ENCODE measurements at places on chromosomes 12 and 14.

DNA sequence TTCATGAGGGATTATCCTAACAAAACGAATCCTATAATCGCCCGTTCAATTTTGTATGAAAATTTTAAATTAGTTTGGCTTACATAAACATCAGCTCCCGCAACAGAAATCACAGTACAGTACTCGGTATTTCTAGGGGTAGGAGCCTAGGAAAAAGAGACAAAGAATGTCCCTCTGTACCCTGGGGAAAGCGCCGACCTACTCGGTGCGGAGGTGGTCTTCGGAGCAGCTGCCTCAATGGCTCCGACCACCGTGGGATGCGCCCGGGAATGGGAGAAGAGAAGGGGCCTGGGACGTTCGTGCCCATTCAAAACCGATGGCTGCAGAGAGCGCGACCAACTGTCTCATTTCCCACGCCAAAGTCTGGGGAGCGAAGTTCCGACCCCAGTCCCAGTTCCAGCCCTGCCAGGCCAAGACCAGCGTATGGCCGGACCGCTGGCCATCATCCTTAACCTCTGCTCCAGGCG lies 618 bp downstream of the GNPNAT1 start:
- H3K4me1 ChIP-seq = peaks cover 25% of the 10 kb centered on the region
- H3K27me3 ChIP-seq = no peaks in the 10 kb centered on the region
- peak overlapping the region; percentile 82 for H3K4me3 ChIP-seq
- DNase-seq = no peak

DNA sequence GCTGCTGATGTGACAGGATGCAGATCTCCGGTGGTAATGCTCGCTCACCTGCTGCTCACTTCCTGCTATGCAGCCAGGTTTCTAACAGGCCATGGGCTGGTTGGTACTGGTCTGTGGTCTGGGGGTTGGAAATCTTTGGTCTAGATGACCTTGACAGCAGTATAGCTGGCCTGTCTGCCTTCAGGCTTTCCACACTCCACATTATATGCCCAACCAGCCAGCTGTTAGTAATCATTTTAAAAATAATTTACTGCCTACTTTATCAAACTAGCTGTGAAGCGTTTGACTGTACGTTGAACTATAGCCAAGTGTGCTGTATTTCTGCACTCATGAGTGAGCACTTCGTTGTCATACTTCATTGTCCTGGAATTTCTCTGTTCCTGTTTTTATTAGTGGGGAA lies 424.0 kb upstream of the GARIN6 start:
- no peak overlapping the region for H3K4me3 ChIP-seq
- H3K4me1 ChIP-seq = no peaks in the 10 kb centered on the region
- DNase-seq = no peak
- H3K27me3 ChIP-seq = no peaks in the 10 kb centered on the region
- no peaks in the 10 kb centered on the region for H3K36me3 ChIP-seq

DNA sequence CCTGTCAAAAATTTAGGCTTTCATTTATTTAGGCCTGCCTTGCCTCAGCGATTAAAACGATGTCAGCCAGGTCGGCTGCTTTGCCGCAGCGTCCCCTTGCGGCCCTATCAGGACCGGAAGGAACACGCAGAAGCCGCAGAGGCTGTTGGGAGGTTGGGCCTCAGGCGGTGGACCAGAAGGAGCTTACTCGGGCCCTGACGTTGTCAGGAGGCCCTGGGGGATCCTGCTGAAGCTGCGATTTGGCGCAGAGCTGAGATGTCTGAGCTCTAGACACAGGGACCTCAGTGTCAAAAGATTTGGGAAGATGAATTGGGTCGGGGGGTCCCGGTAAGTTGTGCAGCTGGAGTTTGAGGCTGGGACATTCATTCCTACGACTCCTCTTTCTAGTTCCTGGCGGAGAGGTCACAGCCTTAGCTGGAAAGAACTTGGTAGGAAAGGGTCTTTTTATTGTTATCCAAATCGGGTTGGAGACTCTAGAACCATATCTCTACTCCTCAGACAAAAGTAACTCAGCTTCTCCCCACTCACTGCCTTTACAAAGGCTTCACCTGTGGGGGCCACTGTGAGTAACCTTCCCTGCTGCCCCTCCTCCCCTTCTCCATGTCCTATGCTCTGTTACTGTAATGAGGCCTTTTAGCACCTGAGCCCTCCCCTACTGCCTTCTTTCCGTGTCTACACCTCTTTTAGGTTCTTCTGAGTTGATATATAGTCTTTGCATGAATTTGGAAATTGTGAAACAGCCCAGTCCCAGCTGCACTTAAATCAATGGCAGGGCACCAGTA lies 6.6 kb upstream of the ABCD2 start:
- no peak overlapping the region for H3K27ac ChIP-seq
- H3K36me3 ChIP-seq = no peaks in the 10 kb centered on the region

DNA sequence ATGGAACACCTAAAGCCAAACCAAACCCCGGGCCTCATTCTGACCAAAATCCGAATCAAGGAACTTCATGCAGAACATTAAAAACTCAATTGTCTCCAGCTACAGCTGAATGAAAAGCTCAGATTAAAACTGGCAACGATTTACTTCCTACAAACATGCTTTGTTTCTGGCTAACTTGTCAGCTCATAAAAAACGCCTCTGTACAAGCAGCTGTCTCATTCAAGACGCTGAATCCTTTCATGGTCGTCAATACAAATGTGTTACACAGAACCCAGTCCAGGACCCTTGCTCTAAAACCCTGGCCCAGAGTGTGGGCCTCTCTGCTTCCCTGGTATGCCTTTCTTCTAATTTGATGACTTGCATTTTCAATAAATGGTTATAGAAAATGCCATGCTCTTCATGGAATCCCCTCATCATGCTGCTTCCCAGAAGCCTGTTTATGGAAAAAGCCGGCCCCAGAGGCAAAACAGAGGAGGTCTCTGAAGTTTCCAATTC lies 183.1 kb downstream of the PHLDA1 start:
- H3K4me3 ChIP-seq = no peak overlapping the region
- peaks cover 31% of the 10 kb centered on the region for H3K4me1 ChIP-seq
- no peaks in the 10 kb centered on the region for H3K27me3 ChIP-seq
- peak overlapping the region; percentile 58 for H3K27ac ChIP-seq
- DNase-seq = no peak

DNA sequence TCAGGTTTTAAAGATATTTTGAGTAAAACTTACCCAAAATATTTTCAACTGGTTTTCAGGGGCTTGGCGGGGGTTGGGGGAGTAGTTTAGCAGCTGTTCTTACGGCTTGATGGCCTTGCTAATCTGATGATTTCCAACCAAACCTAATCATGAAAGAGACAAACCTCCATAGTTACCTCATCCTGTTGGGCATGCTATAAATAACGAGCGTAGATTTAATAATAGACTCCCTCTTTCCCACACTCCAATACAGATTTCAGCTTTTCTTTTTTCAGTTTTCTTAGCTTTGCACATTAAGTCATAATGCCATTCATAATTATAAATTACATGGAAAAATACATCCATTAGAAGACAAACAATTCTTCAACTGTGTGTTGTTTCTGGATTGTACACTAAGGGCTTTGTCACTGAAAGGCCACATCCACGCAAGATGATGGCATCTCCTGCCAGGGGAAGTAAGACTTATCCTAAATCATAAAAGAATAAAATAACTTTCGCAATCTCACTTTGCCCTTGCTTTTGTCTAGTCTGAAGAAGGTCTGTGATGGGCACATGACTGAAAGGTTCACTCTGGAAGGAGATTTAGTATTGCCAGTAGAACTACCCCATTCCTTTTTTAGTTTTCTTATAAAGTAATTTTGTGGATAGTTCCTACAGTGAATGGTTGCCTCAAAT lies 23.2 kb downstream of the ITPR2 start:
- DNase-seq = no peak
- peak overlapping the region; percentile 60 for H3K27ac ChIP-seq
- no peak overlapping the region for H3K4me3 ChIP-seq
- peaks cover 26% of the 10 kb centered on the region for H3K4me1 ChIP-seq

DNA sequence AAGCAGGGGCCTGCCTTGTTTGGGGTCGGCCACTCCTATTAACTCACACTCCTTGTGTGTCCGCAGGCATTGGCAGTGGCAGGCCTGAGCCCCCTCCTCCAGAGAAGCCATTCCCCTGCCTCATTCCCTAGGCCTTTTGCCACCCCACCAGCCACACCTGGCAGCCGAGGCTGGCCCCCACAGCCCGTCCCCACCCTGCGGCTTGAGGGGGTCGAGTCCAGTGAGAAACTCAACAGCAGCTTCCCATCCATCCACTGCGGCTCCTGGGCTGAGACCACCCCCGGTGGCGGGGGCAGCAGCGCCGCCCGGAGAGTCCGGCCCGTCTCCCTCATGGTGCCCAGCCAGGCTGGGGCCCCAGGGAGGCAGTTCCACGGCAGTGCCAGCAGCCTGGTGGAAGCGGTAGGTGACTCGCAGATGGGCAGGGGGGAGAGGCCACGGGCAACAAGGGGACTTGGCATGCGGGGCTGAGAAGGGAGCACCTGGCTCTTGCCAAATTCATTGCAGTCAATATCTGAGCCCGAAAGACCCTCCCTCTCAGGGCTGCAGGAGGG lies 106.3 kb upstream of the FKBP4 start:
- peaks cover 69% of the 10 kb centered on the region for H3K36me3 ChIP-seq
- no peak for DNase-seq
- H3K4me3 ChIP-seq = no peak overlapping the region
- H3K27me3 ChIP-seq = no peaks in the 10 kb centered on the region

DNA sequence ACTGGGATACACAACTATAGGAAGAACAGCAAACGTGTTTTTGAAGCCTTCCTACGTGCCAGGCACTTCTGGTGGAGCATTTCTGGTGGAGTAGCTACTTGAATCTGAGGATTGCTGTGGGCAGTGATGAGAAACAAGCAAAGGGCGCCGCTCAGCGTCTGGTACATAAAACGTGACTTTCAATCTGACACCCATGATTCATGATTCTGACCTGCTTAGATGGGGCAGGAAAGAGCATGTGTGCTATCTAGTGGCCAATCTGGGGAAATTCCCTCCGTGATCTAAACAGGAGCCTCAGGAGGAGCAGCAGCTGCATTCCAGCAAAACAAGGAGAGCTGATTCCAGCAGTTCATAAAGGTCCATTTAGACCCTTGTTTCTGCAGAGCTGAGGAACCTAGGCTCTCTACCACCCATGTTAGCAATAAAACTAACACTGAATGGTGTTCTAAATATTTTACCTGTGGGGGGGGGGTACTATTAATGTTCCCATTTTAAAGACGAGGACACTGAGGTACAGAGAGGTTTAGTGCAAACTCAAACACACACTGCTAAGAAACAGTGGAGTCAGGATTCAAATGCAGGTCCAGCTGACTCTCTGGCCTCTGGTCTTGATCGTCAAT lies 37.8 kb downstream of the PAH start:
- H3K27me3 ChIP-seq = no peaks in the 10 kb centered on the region
- no peak for DNase-seq
- H3K4me3 ChIP-seq = no peak overlapping the region
- H3K4me1 ChIP-seq = no peaks in the 10 kb centered on the region

- no peak overlapping the region for H3K27ac ChIP-seq
- DNase-seq = peak; percentile 28
- H3K27me3 ChIP-seq = no peaks in the 10 kb centered on the region
- no peak overlapping the region for H3K4me3 ChIP-seq
- no peaks in the 10 kb centered on the region for H3K36me3 ChIP-seq
- no peaks in the 10 kb centered on the region for H3K4me1 ChIP-seq
These were observed 129.5 kb downstream of the KIF26A start for GRCh38 chr14:104267895-104268294.

GRCh38 chr14:101819251-101819990 lies 57.9 kb downstream of the PPP2R5C start:
- peak overlapping the region; percentile 27 for H3K4me3 ChIP-seq
- peaks cover 22% of the 10 kb centered on the region for H3K36me3 ChIP-seq
- H3K4me1 ChIP-seq = peaks cover 4% of the 10 kb centered on the region

All from heart left ventricle (tissue), 16 donors.